ENCODE measurements at places on chromosomes 3 and 15.
A peak's percentile ranks its signal among the peaks of the same experiment; 100 is the strongest.

DNA sequence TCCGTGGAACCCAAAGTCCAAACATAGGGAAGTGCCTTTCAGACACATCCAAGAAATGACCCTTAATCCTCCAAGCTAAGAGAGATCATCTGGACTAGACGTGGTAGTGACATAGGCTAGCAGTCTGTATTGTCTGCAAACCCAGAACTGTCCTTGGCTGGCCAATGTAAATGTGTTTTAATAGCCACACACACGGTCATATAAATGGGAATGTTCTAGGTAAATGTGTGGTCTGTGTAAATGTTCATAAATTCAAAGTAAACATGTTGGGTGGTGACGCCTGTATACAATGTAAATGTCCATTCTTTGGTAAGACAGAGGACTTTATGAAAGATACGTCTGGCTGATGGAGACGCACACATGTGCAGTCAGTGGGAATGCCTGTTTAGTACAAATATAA lies 16.3 kb upstream of the LINGO1 start:
- no peak for DNase-seq

DNA sequence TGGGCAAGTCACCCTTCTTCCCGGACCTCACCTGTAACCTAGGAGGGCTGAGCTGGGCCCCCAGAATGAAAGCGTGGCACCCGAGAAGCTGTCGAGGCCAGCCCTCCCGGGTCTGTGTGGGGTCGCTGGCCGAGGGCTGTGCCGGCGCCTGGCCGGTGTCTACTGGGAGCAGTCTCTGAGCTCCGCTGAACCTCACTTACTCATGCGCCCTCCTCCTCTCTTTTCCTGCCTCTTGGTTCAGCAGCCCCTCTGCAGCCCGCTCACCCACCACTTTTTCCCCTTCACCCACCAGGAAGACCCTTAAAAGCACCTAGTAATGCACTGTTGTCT lies 419 bp downstream of the HYKK start:
- no peak for DNase-seq

DNA sequence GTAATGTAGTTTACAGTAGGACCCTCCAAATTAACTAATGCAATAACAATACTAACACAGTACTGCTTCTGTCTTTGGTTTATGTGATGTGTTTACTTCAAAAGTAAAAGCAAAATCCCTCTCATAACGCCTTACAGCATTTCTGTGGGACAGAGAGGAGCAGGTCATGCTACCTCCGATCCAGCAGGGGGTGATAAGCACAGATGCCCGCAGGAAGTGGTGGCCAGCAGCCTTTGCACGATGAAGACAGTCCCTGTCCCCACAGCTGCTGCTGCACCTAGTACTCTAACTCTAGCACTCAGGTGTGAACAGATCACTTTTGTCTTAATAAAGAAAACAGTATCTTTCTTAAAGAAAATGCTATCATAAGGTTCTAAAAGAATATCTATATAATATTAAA lies 38.3 kb downstream of the ANO10 start:
- peak; percentile 8 for DNase-seq

DNA sequence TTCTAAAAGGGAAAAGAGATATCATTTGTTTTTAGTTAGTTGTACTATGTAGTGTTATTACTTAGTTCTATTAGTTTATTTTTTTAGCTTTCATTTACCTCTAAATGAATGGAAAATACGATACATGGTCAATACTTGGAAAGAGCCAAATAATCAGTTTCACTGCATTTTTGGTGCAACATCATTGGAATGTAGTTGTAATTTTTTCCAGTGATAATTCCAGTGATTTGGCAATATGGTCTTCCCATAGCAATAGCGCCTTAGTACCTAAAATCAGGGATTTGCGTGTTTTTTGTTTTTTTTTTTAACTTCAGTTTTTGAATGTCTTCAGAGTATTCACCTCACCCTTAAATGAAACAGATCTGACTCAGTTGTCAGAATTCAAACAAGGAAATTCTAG lies 41.8 kb downstream of the RAB8B start:
- DNase-seq: no peak

All from T-helper 2 cell (primary cell).